ENCODE measurements at places on chromosomes 12 and 14. TPM values are rescaled to one million over a fixed set of nuclear protein-coding genes. Genes with fewer than 3 reads are reported as not detected.

The GLIPR1L1 gene
- total RNA-seq: not detected

The CLEC7A gene
- total RNA-seq: not detected

The TAS2R31 gene
- 0.16 TPM for total RNA-seq

The ASIC1 gene
- total RNA-seq: 5.1 TPM

The TESPA1 gene
- not detected for total RNA-seq

The IL22 gene
- not detected for total RNA-seq

The SLC25A21 gene
- total RNA-seq: 0.98 TPM

The HNF1A gene
- total RNA-seq: 4.7 TPM

The CPNE6 gene
- not detected for total RNA-seq

The GCN1 gene
- total RNA-seq: 50.8 TPM

The ACVRL1 gene
- total RNA-seq: 0.18 TPM

Data from A549 treated with AZD2906 at 1 μM for 4 hours (cell line).